ENCODE measurements at places on chromosomes 12 and 14.

- DNase-seq: no peak
Observed at GRCh38 chr14:100147691-100148464, 11.6 kb downstream of the DEGS2 start.

GRCh38 chr12:130872179-130873096, 572 bp downstream of the RAN start:
- no peak for DNase-seq

GRCh38 chr14:103311171-103311997, 22.7 kb upstream of the EIF5 start:
- DNase-seq: no peak

GRCh38 chr12:49345051-49345824, 1.4 kb upstream of the DNAJC22 start:
- DNase-seq: no peak

All from esophagus squamous epithelium (tissue), 5 donors.